GM19239 (cell line): ENCODE measurements at places on chromosomes 6 and 20.

GRCh38 chr20:13913572-13913971 is 76.8 kb downstream of the SEL1L2 start:
- DNase-seq, result no peak

- no peak for DNase-seq
Measured at GRCh38 chr6:131574133-131574532, 1.1 kb downstream of the ARG1 start.

DNA sequence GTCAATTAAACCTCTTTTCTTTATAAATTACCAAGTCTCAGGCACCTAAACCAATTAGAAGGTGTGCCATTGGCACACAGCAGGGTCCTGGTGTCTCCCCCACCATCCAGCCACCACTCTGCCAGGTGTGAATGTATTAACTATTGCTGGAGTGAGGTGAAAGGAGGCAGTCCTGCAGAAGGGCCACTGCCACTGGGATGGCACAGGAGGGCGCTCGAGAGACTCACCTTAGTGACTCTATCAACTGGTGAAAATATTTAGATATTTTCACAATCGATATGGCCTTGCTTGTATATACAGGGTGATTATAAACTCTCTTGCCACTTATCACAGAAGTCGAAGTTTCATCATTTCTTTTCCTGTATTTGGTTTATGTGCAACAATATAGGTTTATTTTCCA is 145.6 kb upstream of the ESR1 start:
- no peak for DNase-seq

GRCh38 chr20:61120595-61121515 is 131.2 kb upstream of the CDH4 start:
- no peak for DNase-seq

DNA sequence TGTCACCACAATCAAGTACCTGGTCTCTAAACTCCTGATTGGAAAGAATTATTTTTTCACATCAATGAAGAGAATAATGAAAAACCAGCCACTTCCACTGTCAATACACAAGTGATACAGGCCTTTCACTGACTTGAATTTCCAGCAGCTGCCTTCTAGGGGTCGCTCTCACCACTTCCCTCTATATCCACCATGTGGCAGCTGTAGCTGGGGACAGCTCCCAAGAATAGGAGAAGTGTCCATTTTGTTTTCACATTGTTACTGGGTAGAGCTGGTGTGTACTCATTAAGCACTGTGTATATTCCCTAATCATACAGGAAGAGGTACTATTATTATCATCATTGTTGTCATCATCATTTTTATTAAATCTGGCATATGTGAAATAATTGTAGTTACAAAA is 438.4 kb upstream of the SPTLC3 start:
- no peak for DNase-seq

DNA sequence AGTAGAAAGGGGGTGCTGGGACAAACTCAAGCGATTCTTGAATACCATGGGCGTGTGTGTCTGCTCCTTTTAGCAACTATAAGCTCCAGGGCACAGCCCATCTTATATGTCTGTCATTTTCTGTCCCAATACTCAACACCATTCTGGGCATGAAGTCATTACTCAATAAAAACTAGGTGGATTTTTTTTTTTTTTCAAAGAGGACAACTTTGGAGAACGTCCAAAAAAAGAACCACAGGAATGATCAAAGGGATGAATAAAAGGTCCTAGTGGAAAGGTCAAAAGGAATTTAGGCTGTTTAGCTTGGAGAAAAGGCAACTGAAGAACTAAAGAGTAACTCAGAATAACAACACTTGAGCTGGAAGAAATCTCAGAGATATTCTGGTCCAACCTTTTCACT is 24.4 kb downstream of the UQCC1 start:
- DNase-seq, result no peak

DNA sequence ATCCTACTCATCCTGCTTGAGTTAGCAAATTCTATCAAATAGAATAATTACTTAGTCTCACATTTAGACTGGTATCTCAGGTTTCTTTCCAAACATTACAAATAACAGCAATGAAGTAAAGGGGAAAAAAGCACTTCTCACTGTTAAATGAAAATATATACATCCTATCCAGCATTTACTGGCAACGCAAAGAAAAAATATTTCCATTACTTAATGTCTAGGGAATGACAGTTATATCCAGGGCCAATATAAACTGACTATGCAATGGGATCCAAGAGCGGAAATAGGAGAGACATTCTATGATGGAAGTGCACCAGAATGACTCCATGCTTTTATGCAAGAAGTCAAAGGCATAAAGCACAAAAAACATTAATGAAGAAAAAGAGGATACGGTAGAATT is 60.3 kb downstream of the ME1 start:
- no peak for DNase-seq

GRCh38 chr20:39541136-39541803 is 579.1 kb downstream of the DHX35 start:
- DNase-seq, result no peak

DNA sequence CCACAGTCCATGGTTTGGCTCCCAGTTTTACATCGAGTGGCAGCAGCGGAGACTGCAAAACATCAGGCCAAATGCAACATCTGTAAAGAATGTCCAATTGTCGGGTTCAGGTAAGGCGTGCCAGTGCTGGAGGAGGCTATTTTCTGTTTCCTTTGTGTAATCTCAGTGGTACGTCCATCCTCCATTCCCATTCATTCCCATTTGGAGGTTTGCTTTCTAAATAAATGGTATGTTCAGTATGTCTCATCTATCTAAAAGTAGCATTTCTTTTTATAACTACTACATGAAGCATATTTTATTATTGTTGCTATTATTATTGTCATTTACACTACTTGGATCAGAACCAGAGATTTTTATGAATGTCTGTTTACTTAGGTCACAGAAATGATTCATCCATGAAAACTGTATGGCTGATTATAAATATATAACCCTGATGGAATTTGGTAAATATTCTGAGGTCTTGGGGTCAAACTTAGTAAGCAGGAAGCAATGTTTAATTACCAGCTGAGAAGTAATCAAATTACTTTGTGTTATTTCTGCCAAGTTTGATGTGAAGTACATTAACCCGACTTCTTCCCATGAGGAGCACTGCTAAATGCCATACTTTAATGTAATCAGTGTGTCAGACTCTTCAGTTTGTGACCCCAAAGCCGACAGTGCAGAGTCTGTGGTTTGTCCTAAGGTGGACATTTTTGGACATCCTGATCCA is 512.9 kb downstream of the UTRN start:
- no peak for DNase-seq

GRCh38 chr6:14664112-14664601 is 546.6 kb downstream of the CD83 start:
- no peak for DNase-seq

DNA sequence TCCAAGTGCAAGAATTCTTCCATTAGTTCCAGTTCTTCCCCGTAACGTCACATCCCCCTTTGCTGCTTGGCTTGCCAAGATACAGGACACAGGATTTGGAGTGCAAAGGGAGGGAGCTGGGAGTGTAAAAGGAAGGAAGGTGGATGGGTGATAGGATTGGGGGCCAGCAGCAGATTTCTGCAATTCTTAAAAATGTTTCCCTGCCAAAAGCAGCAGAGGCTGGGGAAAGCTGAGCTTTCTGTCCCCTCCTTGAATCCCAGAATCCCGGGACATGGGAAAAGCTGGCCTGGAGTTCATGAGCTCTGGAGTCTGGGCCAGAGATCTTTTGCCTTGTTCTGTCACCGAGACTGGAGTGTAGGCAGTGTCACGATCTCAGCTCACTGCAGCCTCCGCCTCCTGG is 60.0 kb upstream of the EPB41L1 start:
- DNase-seq, result no peak

- no peak for DNase-seq
Measured at GRCh38 chr6:55994531-55994930, 119.1 kb upstream of the BMP5 start.

- DNase-seq, result no peak
Measured at GRCh38 chr6:71333050-71333449, 44.4 kb downstream of the OGFRL1 start.

- DNase-seq, result no peak
Measured at GRCh38 chr6:13435477-13436246, 51.7 kb downstream of the GFOD1 start.

GRCh38 chr20:5974531-5974930 is 24.1 kb downstream of the MCM8 start:
- DNase-seq, result no peak

DNA sequence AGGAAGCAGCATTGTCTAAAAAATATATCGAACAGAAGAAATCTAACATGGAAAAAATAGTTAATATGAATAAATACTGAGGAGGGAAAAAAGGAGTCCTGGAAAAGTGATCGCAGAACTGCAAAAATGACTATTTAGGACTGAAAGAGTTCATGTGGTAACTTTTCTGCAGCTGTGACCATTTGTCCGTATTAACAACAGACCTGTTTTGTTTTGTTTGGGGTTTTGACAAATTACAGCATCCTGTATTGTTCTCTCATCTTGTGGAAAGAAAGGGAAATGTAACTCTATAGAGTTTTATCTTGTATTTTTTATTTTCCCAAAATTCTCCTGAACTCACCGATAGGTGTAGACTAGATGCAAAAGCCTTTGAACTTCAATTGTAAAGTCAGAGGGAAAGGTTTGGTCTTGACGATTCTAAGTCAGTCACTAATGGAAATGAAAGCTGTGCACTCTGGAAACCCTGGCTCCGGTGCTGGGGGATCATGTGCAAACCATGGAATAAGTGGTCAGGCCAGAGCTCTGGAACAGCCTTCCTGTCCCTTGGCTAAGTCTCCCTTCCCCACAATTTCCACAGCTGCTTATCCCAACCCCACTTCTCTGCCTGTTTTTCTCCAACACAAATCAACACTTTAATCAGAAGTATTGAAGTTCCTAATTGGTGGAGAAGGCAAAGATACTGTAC is 51.2 kb upstream of the MARCKS start:
- DNase-seq, result no peak

DNA sequence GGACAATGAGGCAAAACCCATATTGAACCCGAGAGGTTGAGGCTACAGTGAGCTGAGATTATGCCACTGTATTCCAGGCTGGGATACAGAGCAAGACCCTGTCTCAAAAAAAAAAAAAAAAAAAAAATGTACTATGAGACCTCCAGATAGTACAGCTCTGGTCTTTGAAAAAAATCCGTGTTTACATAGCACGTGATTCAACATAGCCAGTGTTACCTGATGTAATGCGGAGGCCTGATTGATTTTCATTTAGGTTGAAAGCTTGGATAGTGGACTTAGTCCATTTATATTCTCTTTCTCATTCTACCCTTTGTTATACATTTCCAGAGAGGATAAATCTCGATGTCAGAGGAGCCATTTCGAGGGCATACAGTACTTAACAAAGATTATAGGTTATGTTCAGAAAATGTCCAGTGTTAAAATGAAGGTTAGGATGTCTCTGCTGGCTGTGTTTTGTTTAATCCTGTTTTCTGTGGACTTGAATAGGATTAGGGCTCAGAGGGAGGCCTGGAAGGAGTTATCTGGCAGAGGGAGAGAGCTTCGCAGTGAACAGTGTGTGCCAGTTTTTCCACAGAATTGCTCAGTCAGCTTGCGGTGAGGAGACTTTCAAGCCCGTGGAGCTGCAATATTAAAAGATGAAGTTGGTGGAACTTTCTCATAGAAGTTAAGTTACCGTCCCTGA is 33.9 kb upstream of the BCLAF1 start:
- no peak for DNase-seq

DNA sequence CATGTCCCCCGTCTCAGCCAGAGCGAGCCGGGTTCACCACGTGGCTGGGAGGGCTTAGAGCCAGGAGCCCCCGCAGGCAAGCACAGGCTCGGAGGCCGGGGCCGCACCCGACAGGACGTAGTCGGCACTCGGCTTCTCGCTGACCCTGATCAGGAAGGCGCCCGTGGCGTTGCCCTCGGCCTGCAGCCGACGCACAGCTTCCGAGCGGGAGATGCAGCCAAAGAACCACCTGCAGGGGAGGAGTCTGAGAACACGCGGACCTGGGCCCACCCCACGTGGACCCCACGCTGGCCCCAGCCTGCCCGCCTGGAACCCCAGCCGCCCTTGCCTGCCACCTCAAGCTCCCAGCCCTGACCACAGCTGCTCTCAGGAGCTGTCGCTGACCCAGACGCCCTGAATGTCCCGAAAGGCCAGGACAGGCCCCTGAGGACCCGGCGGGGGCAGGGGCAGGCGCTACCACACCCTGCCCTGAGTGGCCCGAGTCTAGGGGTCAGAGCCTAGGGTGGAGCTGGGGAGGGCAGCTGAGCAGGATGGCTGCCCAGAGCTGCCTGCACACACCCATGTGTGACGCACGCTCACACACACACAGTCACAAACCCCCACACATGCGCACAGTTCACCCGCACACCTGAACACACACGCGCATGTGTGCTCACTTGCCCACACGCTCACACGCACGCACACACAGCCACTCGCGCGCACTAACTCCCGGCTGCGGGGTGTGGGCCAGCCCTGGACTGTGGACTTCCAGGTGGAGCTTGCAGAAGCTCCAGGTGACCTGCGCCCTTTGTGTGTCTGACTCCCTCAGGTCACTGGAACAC is 2.1 kb downstream of the PTK6 start:
- DNase-seq, result no peak

- DNase-seq, result no peak
Measured at GRCh38 chr6:42629845-42630244, 66.0 kb downstream of the UBR2 start.

DNA sequence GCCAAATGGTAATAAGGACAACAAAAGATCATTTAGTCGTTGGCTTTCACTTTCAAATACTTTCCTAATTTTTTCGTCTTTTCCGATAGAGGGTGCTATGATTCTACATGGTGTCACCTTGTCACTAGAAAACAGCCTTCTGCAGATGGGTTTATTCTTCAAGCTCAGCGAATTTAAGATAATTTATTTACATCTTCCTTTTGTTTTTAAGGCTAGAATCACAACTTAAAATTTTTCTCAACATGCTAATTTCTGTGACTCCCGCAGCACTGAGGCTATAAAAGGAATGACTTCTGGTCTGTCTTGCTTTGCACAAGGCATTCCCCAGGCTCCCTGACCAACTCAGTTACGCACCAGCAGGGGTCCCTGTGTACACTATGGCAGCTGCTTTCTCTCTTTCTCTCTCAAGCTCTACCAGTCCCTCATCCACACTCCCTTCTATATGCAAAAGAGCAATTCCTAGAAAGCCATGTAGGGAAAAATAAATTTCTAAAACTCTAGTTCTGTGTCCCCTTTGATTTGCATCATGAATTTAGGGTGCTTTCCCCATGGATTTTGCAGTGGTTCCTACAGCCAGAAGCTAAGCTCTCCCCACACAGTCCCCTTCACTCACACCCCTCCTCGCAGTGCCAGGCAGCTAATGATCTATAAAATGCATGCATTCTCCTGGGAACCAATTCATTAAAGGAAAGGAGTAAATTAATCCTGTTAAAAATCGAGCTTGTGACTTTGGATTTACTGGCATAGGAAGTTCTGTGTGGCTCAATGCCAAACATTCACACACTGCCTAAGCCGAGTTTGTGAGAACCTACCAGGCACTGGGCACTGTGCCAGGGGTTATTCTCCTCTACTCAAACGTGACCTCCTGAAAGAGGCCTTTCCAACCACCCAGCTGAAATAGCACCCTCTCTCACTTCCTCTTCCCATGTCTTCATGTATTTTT is 74.5 kb downstream of the DCDC2 start:
- peak; percentile 19 for DNase-seq
